Retina (tissue), 1 donor: ENCODE measurements at places on chromosomes 13 and 19.

DNA sequence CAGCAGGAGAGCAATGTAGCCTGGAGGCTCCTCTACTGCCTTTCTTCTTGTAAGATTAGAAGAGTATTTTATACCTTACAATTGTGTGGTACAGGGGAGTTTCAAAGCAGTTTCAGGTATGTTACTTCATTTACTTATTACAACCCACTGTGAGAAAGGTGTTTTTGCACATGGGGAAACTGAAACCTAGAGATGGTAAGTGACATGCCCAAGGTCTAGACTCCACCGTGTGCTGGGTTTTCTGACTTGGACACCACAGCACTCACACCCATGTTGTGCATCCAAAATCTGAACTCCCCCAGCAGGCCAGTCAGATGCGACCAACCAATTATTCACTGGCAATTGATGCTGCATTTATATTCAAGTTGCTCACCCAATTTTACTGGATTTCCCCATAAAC lies 22.8 kb downstream of the ERICH6B start:
- no peak for DNase-seq

DNA sequence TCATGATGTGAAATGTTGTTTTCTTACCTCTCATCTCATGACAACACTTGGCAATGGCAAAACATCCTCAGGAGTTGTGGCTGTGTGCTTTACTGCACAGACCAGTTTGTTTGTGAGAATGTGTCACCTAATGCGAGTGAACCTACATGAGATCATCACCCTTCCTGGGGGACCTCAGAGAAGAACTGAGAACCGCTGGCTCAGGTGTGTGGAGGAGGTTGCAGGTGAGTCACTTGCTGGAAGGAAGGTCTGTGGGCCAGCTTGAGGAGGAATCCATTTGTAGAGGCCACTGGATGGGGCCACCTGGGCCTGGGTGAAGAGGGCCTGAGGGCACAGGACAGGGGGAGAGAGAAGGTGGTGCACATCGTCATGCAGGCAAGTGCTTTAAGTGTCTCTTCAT lies 3.0 kb upstream of the CEACAM1 start:
- no peak for DNase-seq

- no peak for DNase-seq
Measured at GRCh38 chr19:2495130-2495641, 19.3 kb downstream of the GADD45B start.

- DNase-seq: no peak
Measured at GRCh38 chr13:102771298-102772041, 2.1 kb downstream of the TEX30 start.

DNA sequence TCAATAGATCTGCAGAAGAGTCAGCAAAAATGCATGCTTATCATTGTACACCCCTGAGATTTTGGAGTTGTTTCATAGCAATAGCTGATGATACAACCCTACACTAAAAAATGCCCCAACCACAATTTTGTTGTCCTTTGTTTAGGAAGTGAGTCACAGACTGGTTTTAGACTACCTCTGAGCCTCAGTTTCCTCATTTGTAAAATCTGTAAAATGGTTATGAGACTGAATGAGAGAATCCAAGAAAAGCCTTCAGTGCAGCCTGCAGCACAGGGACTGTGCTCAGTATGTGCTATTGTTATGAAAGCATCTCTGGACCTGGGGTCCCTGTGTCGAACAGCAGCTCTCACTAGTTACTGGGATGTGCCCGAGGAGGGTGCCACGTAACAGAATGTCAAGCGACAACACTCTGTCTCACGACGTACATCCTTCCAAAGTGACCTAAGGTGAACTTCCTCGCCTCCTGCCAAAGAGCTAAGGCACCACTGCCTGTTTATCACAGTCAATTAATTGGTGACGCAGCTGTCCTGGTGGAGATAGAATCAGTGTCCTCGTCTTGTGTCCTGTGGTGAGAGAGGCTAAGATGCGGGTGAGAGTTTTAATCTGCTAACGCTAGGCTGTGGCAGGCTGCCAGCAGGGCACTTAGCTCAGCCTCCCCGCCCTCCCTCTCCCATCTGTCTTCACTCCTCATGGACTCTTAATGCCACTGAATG lies 18.1 kb downstream of the DHRS12 start:
- DNase-seq: peak; percentile 92

DNA sequence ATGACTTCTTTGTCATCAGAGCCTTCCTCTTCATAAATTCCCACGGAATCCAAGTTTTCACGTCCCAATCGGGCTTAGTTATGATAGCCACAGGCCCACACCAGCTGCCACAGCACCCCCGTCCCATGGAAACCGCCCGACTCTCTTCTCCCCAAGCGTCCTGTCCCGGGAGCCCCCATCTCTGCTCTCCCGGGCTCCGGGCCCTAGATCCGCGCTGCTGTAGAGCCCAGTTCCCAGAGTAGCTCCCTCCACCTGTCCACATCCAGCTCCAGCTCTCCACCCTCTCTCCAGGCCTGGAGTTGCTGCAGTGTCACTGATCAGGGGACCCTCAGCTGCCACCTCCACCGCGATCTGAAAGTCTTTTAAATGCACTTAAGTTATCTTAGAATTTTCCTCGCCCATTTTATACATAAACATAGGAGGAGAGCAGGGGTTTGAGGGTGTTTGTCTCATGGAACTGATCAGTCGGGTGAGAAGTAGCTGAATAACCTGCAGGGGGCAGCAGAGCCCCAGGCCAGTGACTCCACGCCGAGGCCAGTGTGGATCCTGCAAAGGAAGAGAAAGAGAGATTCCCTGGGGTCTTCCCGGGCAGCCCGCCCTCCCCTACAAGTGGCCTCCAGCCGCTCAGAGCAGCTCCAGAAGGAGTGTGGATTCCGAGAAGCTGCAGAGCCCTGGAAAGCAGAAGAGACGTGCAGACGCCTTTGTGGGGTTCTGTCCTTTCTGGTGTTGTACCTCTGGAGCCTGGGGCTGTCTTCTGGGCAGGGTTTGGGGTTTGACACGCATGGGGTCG lies 1.1 kb upstream of the ZNF763 start:
- peak; percentile 88 for DNase-seq

- DNase-seq: no peak
Measured at GRCh38 chr19:19774354-19775033, 41.6 kb upstream of the ZNF14 start.

- no peak for DNase-seq
Measured at GRCh38 chr13:33167491-33167890, 118.1 kb downstream of the STARD13 start.

- DNase-seq: no peak
Measured at GRCh38 chr13:37070956-37071355, 11.5 kb upstream of the SUPT20H start.
